Left lobe of liver (tissue), 2 donors: ENCODE measurements at places on chromosomes 7 and 10. TPM values are rescaled to one million over a fixed set of nuclear protein-coding genes. Genes with fewer than 3 reads are reported as not detected.
A peak's percentile ranks its signal among the peaks of the same experiment; 100 is the strongest.

The SHH gene
- total RNA-seq, result 17.1 TPM

The TEX36 gene
- not detected for total RNA-seq

DNA sequence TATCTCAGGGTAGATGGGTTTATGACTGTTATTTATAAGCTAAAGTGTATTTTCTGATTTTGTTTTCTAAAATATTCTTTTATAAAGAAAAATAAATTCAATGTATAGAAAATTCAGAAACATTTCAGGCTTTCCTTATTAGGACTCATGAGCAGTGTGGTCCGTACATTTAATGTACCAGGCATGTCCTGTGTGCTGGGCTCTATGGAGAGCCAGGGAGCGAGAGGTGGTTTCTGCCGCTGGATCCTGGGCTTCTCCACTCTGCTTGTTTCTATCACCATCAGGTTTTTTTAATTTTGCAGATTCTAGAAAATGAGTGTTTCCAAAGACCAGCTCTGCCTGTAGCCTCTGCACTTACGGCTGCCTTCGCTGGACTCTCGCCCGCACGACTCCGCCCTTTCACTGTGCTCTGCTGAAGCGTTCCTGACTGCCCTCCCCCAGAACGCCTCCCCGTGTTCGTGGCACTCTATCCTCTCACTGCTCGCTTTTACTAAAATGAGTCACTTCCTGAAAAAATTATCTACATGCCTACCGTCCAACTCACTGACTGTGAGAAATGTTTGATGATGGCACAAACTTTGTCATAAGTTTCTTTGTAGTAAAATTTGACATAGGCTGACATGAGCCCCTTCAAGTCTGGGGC is 188.5 kb downstream of the ZMYND11 start:
- no peak for DNase-seq

GRCh38 chr7:3942276-3942675 is 641.2 kb downstream of the SDK1 start:
- DNase-seq, result no peak

GRCh38 chr7:117169907-117170306 is 153.0 kb downstream of the WNT2 start:
- DNase-seq, result peak; percentile 49

The STEAP2 gene
- total RNA-seq, result 0.81 TPM

GRCh38 chr10:27247006-27247405 is 6.4 kb upstream of the ACBD5 start:
- DNase-seq, result no peak

- DNase-seq, result no peak
These were observed 115.4 kb downstream of the RPS24 start for GRCh38 chr10:78148961-78149612.

GRCh38 chr10:130743751-130744271 is 567.7 kb downstream of the TCERG1L start:
- no peak for DNase-seq

The GIMAP8 gene
- 4.4 TPM for total RNA-seq

The HMX3 gene
- 0.20 TPM for total RNA-seq

The OPN1SW gene
- total RNA-seq, result not detected

The SPDYE18 gene
- total RNA-seq, result 0.60 TPM

The ARPC1A gene
- 64.2 TPM for total RNA-seq

GRCh38 chr7:147096629-147097028 is 980.0 kb downstream of the CNTNAP2 start:
- no peak for DNase-seq

DNA sequence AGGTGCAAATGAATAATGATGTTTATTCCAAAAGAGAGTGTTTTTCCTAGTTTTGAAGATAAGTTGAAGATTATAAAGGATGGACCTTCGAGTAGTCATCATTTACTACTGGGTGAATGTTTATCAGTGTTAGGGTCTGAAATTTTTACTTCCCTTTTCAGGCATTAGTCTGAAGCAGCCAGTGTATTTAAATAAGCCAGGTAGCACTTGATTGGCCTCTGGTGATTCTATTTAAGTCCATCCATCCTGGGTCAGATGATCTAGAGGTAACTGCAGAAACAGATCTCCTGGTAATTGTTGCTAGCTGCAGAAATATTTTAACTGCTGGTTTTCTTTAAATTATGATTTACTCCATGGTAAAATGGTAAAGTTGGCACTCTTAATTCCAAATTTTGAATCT is 34.1 kb upstream of the AGR2 start:
- DNase-seq, result no peak

- no peak for DNase-seq
These were observed 163.3 kb upstream of the PRKCQ start for GRCh38 chr10:6743291-6743849.

DNA sequence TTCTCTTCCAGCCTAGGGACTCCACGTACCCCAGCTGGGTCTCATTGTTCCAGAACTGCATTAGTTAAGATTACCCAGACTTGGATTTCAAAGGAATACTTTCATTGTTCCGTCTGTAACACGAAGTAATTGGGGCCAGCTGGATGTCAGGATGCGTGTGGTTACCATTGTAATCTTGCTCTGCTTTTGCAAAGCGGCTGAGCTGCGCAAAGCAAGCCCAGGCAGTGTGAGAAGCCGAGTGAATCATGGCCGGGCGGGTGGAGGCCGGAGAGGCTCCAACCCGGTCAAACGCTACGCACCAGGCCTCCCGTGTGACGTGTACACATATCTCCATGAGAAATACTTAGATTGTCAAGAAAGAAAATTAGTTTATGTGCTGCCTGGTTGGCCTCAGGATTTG is 21.0 kb downstream of the LRRC17 start:
- no peak for DNase-seq
